Left ventricle myocardium inferior (tissue), 1 donor: ENCODE measurements at places on chromosomes 4 and X. TPM values are rescaled to one million over a fixed set of nuclear protein-coding genes. Genes with fewer than 3 reads are reported as not detected.
A peak's percentile ranks its signal among the peaks of the same experiment; 100 is the strongest.

GRCh38 chrX:16999275-16999674, 52.8 kb downstream of the REPS2 start:
- no peak for DNase-seq

DNA sequence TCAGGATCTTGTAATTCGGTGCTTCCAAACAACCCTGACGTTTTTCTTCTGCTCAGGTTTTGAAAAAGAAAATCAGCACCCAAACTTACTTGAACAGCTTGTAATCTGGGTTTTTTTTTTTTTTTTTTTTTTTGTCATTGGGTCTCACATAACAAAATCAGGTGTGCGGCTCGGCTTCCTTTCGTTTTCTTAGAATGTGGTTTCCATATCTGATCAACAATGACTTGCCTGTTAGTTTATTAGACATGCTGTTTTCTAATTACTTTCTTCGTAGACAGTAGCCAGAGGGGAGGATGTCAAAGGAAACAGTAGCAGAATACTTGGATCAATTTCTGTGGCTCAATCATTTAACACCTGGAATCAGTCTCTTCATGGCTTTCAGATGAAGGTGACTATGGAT, 890 bp upstream of the FREM3 start:
- DNase-seq: no peak

- DNase-seq: no peak
Measured at GRCh38 chrX:101999644-102000539, 68.1 kb upstream of the ZMAT1 start.

- DNase-seq: no peak
Measured at GRCh38 chr4:125112536-125112935, 202.2 kb upstream of the FAT4 start.

- no peak for DNase-seq
Measured at GRCh38 chrX:30065226-30065625, 150.1 kb upstream of the MAGEB2 start.

- DNase-seq: peak; percentile 98
Measured at GRCh38 chr4:39638354-39639239, at the start of gene SMIM14. Gene SMIM14, minus strand, starts transcription at chr4:39638865. Its CDS starts 33,720 bp downstream, at chr4:39605145.

DNA sequence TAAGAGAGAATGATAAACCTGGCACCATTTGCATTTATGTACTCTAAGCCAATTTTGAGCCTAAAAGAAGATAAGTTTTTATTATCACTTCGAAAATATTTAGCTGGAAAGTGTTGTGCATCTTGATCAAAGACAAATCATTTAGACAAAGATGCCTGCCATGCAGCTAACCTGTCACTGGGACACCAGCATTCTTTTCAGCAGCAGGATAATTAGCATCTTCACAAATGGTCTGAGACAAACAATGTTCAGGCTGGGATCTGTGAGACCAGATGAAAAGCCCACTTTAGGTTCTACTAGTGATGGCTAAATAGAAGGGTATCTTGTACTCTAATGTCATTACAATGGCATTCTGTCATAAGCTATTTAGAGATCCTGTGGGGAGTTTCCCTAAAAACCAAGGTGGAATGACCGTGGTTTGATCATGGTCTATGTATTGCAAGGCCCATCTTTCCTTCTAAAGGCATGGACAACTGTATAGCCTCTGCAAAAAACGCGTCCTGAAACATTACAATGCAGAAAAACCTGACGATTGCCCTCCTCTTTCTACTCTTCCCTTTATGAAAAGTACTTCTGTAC, 7.2 kb downstream of the PRDM8 start:
- no peak for DNase-seq

DNA sequence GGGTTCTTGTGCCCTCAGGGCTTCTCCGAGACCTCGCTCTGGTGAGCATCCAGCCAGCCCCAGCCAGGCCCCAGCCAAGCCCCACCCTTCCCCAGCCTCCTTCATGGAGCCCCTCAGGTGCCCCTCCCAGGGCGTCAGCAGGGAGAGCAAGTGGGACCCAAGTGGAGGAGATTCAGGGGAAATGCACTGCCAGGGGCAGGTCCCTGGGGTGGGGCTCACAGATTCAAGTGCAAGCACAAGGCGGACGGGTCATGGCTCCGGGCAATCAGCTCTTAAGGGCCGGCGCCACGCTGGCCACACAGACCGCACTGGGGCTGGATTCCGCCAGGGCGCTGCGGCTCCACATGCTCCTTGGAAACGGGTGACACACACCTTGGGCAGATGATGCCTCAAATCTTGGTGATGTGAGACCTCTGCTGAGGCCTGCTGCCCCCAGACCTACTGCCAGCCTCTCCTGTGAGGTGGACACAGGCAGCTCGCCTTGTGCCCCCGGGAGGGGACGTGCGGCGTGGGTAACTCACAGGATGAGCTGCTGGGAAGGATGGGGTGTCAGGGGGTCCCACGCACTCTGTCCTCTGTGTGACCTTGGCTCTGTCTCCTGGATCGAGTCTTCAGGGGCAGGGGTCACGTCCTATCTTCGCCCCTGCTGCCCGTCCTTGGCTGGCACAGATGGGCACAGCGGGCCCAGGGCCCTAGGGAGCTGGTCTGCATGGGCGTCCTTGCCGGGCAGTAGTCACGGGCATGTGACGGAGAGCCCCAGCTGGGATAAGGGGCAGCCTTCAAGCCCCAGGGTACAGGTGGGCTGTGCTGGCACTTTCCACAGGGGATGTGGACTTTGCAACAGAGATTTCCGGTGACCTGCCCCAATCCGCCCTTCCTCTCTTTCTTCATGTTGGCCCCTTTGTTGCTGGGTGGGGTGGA, 17.1 kb downstream of the NAT8L start:
- no peak for DNase-seq

DNA sequence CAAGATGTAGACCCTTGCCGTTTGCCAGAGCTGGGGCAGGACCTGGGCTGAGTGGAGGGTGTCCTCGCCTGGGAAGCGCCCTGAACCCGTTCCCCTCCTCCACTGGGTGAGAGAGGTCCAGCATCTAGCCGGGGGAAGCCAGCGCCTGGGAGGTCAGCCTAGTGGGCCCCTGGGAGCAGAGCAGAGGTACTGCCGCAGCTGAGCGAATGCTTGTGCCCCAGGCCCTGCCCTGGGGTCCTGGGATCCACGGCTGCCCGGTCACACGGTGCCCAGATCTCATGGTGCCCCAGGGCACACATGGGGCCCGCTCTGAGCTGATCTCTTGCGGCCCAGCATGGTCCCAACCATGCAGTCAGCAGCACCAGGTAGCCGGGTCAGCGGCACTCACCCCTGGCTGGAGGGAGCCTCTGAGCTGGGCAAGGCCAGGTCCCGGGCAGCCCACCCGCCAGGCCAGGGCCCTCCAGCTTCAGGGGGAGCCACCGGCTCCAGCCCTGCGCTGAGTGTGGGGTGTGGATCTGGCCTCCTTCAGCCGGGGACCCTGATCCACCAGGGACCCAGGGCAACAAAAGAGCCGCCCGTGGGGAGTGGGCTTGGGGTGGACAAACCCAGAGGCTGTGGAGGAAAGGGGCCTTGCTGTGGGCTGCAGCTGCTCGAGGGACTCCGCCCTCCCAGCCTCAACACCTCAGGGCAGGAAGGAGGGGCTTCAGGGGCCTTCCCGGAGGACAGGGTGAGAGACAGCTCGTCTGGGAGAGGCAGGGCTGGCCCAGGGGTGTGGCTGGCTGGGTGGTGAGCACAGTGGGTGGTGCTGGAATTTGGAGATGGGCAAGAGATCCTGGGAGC, 4.1 kb upstream of the CPLX1 start:
- DNase-seq: no peak

DNA sequence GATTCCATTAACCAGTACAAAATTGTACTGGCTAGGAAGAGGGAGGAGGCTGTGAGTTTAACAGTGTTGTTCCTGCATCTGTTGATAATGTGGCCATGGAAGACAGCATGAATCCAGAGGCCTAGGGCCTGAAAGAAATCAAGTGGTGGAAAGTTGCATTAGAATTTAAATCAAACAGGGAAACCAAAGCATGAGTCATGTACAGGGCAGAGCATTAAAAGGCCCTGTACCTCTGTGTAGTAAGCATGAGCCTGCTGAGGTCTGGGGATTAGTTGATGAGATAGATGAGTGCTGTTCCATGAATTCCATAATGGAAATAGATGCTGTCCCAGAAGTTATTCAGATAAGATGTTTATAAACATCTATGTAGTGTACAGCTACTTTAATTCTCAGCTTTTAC, 58.3 kb downstream of the MID1IP1 start:
- no peak for DNase-seq

- DNase-seq: no peak
Measured at GRCh38 chr4:113978105-113978504, 1.3 kb downstream of the ARSJ start.

The LSM6 gene
- total RNA-seq: 15.9 TPM

The ADH1C gene
- total RNA-seq: 2.6 TPM

The MAOA gene
- 113 TPM for total RNA-seq

The GPAT3 gene
- total RNA-seq: 44.2 TPM
